ENCODE measurements at places on chromosomes 6 and 20.
A peak's percentile ranks its signal among the peaks of the same experiment; 100 is the strongest.

GRCh38 chr6:42369568-42369967 lies 82.2 kb downstream of the TRERF1 start:
- DNase-seq, result peak; percentile 33

GRCh38 chr20:40956542-40957264 lies 71.9 kb upstream of the TOP1 start:
- DNase-seq, result no peak

DNA sequence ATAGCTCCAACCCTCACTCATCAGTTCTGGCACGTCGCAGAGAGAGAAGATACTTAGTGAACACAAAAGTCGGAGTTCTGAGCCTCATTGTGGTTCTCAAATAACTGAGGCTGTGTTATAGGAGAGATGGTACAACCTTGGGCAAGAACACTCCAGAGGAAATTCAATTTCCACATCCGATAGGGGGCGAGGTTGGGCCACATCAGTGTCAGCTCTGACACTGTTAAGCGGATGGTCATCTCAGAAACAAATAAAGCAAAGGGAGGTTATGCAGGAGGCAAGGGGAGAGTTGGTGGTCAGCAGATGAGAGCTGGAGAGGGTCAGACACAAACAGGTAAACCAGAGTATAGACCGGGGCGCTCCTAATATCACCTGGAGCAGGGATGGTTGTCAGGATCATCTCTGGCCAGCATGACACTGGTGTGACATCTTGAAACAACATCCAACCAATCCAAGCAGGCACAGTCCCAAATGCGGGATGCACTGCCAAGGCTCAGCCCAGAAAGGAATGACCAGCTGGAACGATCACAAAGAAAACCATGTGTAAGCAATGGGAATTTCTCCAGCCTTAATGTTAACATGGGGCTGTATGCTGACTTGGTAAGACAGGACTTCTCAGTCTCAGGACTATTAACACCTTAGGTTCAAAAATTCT lies 331.8 kb downstream of the HACE1 start:
- DNase-seq, result peak; percentile 23

GRCh38 chr6:110398778-110399177 lies 16.6 kb downstream of the DDO start:
- no peak for DNase-seq

All from HT-29 (cell line).